ENCODE measurements at places on chromosomes 7 and 10.

GRCh38 chr10:118272149-118272721 lies 69.9 kb downstream of the FAM204A start:
- DNase-seq = no peak

- DNase-seq = no peak
Observed at GRCh38 chr10:91022390-91022789, 101.5 kb upstream of the ANKRD1 start.

- no peak for DNase-seq
Observed at GRCh38 chr7:142053988-142054387, 57.5 kb upstream of the MGAM2 start.

- no peak for DNase-seq
Observed at GRCh38 chr10:67076144-67076543, 150.3 kb downstream of the LRRTM3 start.

- DNase-seq = no peak
Observed at GRCh38 chr10:129637010-129637409, 170.0 kb downstream of the MGMT start.

- DNase-seq = no peak
Observed at GRCh38 chr10:114408112-114408967, 4.0 kb upstream of the AFAP1L2 start.

DNA sequence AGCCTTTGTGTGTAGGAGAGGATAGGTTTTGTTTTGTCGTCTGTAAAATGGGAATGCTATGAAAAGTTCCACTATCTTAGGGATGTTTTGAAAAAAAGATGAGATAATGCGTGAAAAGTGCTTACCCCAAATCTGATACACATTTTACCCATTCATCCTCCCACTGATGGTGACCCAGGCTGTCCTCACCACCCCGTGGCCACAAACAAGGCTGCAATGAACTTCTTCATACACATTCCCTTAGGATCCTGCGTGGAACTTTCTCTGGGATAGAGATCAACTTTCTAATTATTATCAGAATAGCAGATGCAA lies 399 bp upstream of the OGDHL start:
- DNase-seq = no peak

- DNase-seq = peak; percentile 51
Observed at GRCh38 chr10:484441-484924, 205.0 kb downstream of the DIP2C start.

DNA sequence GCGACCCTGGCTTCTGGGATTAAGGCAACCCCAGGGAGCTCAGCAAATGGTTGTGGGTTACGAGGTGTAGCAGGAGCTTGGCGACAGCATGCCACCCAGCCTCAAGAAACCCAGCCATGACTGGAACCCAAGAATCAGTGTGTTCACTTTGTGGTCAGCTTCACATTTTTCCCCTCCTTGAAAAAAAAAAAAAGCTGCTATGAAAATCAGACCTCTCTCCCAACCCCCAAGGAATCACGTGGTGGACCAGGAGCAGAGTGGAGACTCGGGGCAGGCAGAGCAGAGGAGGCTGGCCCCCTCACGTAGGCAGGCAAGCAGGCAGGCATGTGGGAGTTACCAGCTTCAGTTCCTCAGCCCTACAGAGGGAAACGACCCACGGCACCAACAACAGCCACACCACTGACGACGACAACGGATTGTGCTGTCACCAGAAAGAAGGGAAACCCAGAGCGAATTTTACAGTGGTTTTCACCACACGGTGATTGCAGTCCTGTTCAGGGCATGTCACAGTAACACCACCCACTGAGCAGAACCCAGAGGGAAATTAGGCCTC lies 203.4 kb downstream of the SLC25A13 start:
- no peak for DNase-seq

DNA sequence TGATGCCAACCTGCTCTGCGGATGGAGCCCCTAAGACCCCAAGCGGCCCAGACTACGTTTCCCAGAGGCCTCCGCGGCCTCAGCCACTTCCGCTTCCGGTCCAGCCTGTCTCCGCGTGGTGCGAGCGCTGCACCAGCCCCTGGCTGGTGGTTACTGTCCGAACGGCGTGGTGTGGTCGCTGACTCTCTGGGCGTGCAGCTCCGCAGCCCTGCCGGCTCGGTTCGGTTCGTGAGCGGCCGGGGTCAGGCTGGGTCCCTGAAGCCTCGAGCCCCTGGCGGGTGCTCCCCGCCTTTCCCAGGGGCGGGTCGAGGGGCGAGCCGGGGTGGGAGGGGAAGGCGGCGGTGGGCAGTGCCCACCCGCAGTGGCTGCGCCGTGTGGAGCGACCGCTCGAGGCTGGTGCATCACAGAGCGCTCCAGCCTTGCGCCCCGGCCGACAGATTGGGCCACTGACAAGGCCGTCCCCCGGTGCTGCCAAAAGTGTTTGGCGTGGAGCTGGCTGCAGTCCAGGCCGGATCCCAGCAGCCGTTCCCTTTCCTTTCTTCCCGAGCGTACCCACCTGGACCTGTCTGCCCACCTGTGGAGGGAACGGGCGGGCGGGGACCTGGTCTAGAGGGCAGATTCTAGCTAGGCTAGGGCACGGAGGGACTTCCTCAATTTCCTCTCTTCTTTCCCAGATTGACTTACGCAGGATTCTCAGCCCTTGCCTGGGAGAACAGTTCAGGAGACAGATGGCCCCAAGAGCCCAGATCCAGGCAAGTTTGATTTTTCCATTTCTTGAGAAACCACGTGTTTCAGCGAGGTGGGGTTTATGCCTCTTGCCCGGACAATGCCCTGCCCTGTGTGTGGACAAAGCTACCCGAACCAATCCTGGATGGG lies at the start of gene ZNF485:
TSS of gene ZNF485 (plus strand) at position 116 of the 876 bp plus-strand sequence. CDS start at position 729, 613 bp downstream.
- DNase-seq = peak; percentile 76

DNA sequence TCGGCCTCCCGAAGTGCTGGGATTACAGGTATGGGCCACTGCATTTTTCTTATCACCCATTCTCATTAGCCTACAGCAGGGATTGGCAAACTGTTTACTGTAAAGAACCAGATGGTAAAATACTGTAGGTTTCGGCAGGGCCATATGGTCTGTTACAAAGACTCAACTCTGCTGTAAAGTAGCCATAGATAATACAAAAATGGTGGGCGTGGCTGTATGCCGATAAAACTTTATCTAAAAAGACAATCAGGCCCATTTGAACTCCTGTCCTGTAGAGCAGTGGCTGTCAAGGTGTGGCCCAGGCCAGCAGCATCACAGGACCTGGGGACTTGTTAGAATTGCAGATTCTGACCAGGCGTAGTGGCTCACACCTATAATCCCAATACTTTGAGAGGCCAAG lies 134.3 kb downstream of the CUX1 start:
- DNase-seq = no peak

- no peak for DNase-seq
Observed at GRCh38 chr7:64101943-64102655, 56.9 kb downstream of the ZNF727 start.

GRCh38 chr10:127343821-127344220 lies 147.4 kb upstream of the INSYN2A start:
- DNase-seq = no peak

GRCh38 chr7:114460021-114460420 lies 45.4 kb downstream of the FOXP2 start:
- no peak for DNase-seq

DNA sequence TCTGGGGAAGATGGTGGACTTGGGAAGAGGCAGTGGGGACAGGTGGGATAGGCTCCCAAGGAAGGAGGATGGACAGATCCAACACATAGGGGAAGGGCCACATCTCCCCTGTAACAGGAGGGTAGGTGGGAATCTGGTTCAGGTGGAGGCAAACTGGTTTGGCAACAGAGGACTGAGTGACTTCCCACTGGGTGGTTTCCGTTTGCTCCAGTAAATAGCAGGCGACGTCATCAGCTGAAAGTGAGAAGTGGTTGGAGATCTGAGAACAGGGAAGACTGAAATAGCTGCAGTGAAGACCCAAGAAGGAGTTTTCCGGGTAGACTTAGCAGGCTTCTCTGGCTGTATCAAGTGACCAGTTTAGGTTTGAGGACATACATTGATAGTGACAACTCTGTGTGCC lies 504.4 kb downstream of the GALNT17 start:
- no peak for DNase-seq

- no peak for DNase-seq
Observed at GRCh38 chr10:25094590-25094989, 78.2 kb downstream of the THNSL1 start.

DNA sequence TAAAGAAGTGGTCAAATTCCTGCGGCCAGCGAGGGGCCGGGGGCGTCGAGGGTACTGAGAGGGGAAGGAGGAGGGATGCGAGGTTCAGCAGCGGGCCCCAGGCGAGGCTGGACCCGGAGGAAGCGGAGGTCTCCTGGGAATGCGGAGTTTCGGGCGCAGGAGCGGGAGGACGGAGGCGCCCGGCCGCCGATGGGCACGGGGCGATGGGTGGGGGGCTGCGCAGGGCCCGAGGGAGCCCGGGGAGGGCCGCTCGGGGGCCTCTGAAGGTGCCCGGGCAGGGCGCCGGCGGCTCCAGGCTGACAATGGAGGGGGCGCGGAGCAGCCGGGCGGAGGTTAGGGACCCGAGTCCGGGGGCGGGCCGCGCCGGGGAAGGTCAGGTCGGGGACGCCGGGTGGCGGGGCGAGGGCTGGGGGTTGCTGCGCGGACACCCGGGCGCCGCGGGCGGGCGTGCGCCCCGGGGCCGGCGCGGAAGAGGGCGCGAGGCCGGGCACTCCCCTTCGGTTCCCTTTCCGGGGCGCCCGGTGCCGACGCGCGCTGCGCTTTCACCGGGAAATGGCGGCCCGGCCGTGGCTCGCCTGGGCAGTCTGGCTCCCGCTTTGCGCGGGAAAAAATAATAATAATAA lies 683 bp downstream of the MACROH2A2 start:
- no peak for DNase-seq

DNA sequence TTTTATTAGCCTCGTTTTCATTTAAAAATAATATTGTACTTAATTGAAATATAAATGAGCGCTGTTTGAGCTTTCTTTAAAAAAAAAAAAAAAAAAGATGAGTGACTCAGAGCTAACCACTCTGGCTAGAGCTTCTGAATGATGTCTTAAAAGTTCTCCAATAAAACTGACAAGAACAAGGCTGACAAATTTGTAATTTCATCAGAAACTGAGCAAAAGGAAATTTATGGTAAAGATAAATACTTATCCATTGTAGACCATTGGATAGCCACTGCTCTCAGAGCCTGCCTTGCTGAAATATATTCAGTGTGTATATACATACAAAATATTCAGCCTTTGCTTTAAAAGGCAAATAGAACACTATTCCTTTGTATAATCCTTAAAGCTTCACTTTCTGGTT lies 91.2 kb upstream of the OIT3 start:
- DNase-seq = no peak

GRCh38 chr7:120792091-120792860 lies 65.7 kb downstream of the TSPAN12 start:
- peak; percentile 31 for DNase-seq

DNA sequence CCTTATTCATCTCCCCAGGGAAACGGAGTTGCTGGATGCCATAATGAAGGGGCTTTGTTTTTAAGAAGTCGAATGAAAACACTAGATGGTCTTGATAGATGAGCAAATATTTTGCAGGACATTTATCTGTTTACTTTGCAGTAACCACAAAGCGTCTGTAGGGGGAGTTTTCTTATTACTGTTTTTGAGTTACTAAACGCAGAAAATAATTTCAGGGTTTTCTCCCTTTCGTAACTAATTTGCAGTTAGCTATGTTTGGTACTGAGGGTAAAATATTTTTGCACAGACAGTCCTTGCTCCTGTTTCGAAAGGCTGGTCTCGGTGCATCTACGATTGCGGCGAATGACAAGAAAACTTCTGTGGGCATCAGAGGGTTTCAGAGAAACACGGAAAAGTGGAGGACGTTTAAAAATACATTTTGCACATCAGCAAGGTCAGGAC lies 505.6 kb upstream of the MKI67 start:
- DNase-seq = no peak

GRCh38 chr10:70293169-70293843 lies 9.5 kb upstream of the NPFFR1 start:
- DNase-seq = no peak

GRCh38 chr7:112452102-112452888 lies 2.0 kb downstream of the IFRD1 start:
- no peak for DNase-seq

- no peak for DNase-seq
Observed at GRCh38 chr10:131084791-131085090, 226.8 kb downstream of the TCERG1L start.

- DNase-seq = no peak
Observed at GRCh38 chr7:29929018-29929807, 60.4 kb downstream of the SCRN1 start.

GRCh38 chr10:48517482-48517881 lies 87.4 kb downstream of the ARHGAP22 start:
- DNase-seq = no peak

- no peak for DNase-seq
Observed at GRCh38 chr7:43124388-43124787, 11.9 kb downstream of the HECW1 start.

- DNase-seq = no peak
Observed at GRCh38 chr7:87463982-87464381, 11.5 kb downstream of the ABCB4 start.

- DNase-seq = no peak
Observed at GRCh38 chr7:151465169-151465568, 25.2 kb upstream of the CRYGN start.

GRCh38 chr10:30493609-30494530 lies 59.9 kb downstream of the MAP3K8 start:
- DNase-seq = peak; percentile 47

DNA sequence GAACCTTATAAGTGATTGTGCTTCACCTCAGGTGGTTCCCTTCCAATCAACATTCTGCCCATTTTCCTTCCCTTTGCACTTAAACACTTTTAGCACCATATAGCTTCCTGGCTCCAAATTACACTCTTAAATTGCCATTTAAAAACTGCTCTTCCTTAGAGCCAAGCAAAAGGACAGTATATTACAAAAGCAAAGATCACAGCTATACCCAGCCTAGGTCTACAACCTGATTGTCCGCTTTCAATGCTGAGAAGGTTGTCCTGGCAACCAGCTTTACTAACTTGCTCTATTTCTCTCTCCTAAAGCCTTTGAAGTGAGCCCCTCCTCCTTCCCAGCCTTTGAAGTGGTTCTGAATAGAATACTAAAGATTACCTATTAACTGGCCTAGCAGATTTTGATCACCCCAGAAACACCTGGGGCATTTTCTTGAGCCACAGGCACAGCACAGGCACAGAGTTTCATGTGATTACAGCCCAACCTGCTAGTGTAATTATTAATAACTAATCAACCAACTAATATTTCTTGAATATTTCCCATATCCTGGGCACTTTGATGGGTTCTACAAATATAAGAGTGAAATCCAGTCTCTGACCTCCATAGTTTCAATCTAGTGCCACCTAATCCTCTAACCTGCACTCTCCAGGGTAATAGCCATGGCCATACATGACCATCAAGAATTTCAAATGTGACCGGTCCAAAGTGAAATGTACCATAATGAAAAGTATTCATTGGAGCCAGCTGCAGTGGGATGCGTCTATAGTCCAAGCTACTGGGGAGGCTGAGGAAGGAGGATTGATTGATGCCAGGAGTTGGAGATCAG lies 63.6 kb upstream of the TRIM24 start:
- DNase-seq = no peak

GRCh38 chr7:2105917-2106316 lies 126.8 kb downstream of the MAD1L1 start:
- no peak for DNase-seq

All from CD8-positive, alpha-beta memory T cell (primary cell).